Sigmoid colon (tissue), 7 donors: ENCODE measurements at places on chromosomes 5 and 9. TPM values are rescaled to one million over a fixed set of nuclear protein-coding genes. Genes with fewer than 3 reads are reported as not detected.

- no peaks in the 10 kb centered on the region for H3K27me3 ChIP-seq
- no peak overlapping the region for H3K4me3 ChIP-seq
- H3K27ac ChIP-seq: no peak overlapping the region
- no peak for DNase-seq
- no peaks in the 10 kb centered on the region for H3K4me1 ChIP-seq
- no peaks in the 10 kb centered on the region for H3K36me3 ChIP-seq
Measured at GRCh38 chr5:149647334-149647733, 66.0 kb downstream of the ARHGEF37 start.

DNA sequence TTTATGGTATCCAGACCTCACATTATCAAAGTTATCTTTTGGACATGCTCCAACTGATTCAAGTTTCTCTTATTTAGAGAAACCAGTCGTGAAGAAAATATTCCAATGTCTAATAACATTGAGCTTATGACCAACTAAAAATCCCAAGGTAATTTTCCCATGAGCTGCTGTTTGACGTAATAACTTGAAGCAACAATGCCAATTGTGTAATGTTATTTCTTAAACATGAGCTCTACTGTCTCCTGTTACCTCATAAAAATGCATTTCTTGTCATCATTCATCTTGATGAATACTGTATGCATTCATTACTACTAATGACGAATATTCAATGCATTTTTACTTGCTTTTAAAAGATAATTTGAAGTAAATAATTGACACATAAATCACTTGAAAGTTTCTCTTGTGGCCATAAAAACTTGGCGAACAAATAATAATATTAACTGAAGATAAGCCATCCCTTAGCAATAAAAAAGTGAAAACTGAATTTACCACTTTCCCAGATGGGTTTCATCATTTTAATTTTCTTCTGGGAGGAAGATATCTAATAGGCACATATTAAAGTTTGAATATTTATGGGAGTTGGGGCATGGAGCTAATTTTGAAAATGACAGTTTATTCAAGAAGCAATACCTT is 424 bp upstream of the MARCOL start:
- H3K4me3 ChIP-seq: no peak overlapping the region
- H3K36me3 ChIP-seq: no peaks in the 10 kb centered on the region
- no peak for DNase-seq
- H3K27ac ChIP-seq: no peak overlapping the region
- H3K4me1 ChIP-seq: no peaks in the 10 kb centered on the region

- no peak overlapping the region for H3K4me3 ChIP-seq
- no peaks in the 10 kb centered on the region for H3K4me1 ChIP-seq
Measured at GRCh38 chr5:4662756-4663155, 477.4 kb upstream of the ADAMTS16 start.

GRCh38 chr9:109506097-109506712 is 8.1 kb upstream of the PTPN3 start:
- H3K4me1 ChIP-seq: no peaks in the 10 kb centered on the region
- H3K27me3 ChIP-seq: no peaks in the 10 kb centered on the region
- no peak overlapping the region for H3K4me3 ChIP-seq
- no peak overlapping the region for H3K27ac ChIP-seq
- no peaks in the 10 kb centered on the region for H3K36me3 ChIP-seq

GRCh38 chr5:150295172-150295634 is 5.6 kb upstream of the CAMK2A start:
- H3K4me3 ChIP-seq: no peak overlapping the region
- no peak overlapping the region for H3K27ac ChIP-seq
- H3K27me3 ChIP-seq: no peaks in the 10 kb centered on the region
- no peaks in the 10 kb centered on the region for H3K36me3 ChIP-seq

GRCh38 chr9:89792189-89793123 is 187.6 kb downstream of the GADD45G start:
- H3K27me3 ChIP-seq: no peaks in the 10 kb centered on the region
- H3K27ac ChIP-seq: no peak overlapping the region
- peak; percentile 28 for DNase-seq
- no peaks in the 10 kb centered on the region for H3K36me3 ChIP-seq
- no peak overlapping the region for H3K4me3 ChIP-seq

GRCh38 chr9:86947146-86948073 is at the start of gene GAS1:
TSS of gene GAS1 (minus strand) at chr9:86947506. CDS start at chr9:86946779, 727 bp downstream.
- H3K4me1 ChIP-seq: peaks cover 18% of the 10 kb centered on the region
- no peaks in the 10 kb centered on the region for H3K27me3 ChIP-seq
- no peaks in the 10 kb centered on the region for H3K36me3 ChIP-seq
- peak; percentile 97 for DNase-seq

- no peaks in the 10 kb centered on the region for H3K27me3 ChIP-seq
- peaks cover 26% of the 10 kb centered on the region for H3K36me3 ChIP-seq
- no peak for DNase-seq
- H3K4me3 ChIP-seq: no peak overlapping the region
Measured at GRCh38 chr9:134436379-134436762, 110.1 kb downstream of the RXRA start.

- no peaks in the 10 kb centered on the region for H3K36me3 ChIP-seq
- H3K4me1 ChIP-seq: no peaks in the 10 kb centered on the region
- H3K27ac ChIP-seq: no peak overlapping the region
- no peak for DNase-seq
- H3K27me3 ChIP-seq: no peaks in the 10 kb centered on the region
Measured at GRCh38 chr5:95022967-95023695, 261.8 kb downstream of the MCTP1 start.

DNA sequence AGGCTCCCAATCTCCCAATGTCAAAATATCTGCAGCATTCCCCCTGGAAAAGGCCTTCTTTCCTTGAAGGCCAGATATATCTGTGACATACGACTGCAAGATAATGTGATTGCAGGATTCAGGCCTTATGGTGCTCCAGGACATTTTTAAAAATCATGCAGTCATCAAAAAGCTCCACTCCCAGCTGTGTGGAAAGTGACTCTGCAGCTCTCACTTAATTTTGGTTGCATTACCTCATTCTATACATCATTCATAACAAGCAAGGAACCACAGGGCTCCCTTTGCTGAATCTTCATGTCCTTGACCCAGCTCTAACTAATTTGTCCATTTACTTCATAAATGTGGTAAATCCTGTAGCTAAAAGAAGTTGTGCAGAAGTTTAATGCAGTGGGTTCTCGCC is 386.2 kb upstream of the SLC30A5 start:
- H3K27ac ChIP-seq: no peak overlapping the region
- no peaks in the 10 kb centered on the region for H3K36me3 ChIP-seq
- no peaks in the 10 kb centered on the region for H3K27me3 ChIP-seq
- H3K4me3 ChIP-seq: no peak overlapping the region
- H3K4me1 ChIP-seq: no peaks in the 10 kb centered on the region

DNA sequence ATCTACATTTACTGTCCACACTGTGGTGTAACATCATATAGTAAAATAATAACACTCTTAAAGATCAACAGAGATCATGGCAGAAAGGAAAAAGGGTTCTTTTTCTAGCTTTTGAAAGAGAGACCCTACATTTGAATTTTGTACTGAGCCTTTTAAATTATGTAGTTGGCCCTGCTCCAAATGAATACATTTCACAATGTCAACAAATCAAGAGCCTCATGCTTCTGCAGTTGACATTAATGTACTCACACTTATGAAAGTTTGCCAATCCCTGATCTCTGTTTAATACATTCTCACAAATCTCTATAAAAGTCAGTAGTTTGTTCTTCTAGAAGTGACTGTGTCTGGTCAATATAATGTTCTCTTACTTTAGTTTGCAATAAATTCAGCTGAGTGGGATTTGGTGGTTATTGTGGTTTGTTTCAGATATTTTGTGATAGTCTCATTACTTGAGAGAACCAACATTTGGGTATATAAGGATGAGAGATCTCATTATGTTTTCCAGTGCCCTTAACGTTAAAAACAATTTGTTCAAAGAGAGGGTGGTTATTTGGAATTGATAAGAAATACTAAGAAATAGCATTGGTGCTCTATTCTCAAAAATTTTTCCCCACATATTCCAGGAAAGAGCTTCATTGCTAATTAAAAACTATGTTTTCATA is 277.8 kb upstream of the FTMT start:
- H3K4me1 ChIP-seq: no peaks in the 10 kb centered on the region
- no peak overlapping the region for H3K4me3 ChIP-seq
- H3K27ac ChIP-seq: no peak overlapping the region

- DNase-seq: no peak
- no peaks in the 10 kb centered on the region for H3K36me3 ChIP-seq
Measured at GRCh38 chr5:168174376-168174775, 117.1 kb upstream of the WWC1 start.

DNA sequence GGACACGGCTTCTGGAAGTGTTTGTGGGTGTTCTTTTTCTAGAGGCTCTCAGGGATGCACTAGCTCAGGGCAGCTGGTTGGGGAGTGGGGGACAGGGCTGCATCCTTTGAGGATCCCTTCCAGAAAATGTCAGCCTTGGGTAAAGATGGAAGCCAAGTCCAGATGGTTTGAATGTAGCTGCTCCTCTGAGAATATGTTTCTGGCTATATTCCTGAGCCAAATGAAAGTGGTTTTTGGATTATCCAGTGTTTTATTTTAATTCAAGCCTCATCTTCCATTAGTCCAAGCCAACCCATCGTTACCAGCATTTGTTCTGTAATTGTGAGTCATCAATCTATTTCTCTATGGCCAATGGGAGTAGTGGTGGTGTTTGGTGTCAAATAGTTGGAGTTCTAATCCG is 70.4 kb downstream of the SPRY4 start:
- H3K36me3 ChIP-seq: no peaks in the 10 kb centered on the region
- DNase-seq: no peak
- H3K27ac ChIP-seq: no peak overlapping the region
- no peak overlapping the region for H3K4me3 ChIP-seq

DNA sequence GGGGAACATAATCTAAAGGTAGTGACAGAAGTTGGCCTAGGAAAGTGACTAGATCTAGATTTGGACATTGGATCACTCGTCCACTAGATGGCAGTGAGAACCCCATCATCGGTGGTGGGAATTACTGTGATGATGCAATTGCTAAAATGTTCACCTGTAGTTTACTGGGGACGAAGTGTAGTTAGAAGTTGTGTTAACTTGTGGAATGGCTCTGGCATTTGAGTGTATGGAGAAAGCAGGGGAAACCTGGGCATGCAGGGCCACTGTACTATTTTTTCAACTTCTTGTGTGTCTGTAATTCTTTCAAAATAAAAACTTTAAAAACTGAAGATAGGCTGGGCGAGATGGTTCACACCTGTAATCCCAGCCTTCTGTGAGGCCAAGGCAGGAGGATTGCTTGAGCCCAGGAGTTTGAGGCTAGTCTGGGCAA is 75.5 kb downstream of the PHAX start:
- no peaks in the 10 kb centered on the region for H3K27me3 ChIP-seq

DNA sequence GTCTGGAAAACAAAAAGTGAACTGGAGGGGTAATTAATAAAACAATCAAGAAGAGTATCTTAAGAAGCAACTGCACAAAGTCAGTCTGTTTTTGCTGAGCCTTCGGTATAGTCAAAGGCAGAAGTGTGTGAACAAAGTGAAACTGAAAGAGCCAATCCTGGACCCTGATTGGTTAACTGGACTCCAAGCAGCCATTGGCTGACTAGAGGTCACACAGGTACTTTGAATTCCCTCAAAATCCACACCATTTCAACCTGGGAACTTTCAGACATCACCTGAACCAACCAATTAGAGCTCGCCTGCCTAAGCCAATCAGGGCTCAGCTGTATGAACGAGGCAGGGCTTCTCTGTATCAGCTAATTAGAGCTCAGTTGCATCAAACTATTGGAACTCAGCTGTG is 286.7 kb downstream of the TLE4 start:
- no peaks in the 10 kb centered on the region for H3K4me1 ChIP-seq
- no peak for DNase-seq
- H3K27me3 ChIP-seq: no peaks in the 10 kb centered on the region
- H3K36me3 ChIP-seq: no peaks in the 10 kb centered on the region
- H3K27ac ChIP-seq: no peak overlapping the region

DNA sequence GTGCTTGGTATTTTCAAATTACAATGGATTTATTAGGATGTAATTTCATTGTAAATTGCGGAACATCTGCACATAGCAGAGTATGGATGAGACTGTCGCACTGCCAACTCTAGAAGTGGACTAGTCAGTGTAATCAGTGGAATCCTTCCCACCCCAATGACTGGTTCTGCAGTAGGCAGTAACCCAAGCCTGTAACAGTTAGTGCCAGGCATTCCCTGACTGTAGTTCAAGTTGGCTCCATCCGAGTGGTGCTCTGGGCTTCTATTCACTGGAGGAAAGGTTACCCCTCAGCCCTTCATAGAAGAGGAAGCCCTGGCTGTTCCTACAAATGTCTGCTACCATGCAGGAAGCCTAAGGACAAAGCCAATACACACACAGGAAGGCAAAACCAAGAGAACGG is 23.2 kb downstream of the AK3 start:
- peaks cover 44% of the 10 kb centered on the region for H3K36me3 ChIP-seq
- no peak for DNase-seq
- H3K27ac ChIP-seq: no peak overlapping the region
- no peaks in the 10 kb centered on the region for H3K4me1 ChIP-seq

DNA sequence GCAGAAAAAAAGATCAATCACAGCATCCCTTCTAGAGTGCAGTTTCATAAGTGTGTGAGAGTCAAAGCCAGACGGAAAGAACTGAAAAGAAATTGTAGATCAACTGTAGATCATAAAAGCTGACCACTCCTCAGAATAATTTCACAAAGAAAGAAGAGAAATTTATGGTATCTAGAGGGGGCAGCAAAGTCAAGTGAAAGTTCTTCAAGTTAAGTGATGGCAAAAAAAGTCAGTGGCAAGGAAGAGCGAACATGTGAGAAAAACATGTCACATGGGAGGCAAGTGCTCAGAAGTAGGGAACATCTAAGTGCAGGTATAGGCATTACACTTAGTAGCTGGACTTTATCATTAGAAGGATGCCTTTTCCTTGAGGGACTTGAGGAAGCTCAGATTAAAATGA is 245.1 kb upstream of the ISL1 start:
- no peak overlapping the region for H3K27ac ChIP-seq
- H3K36me3 ChIP-seq: no peaks in the 10 kb centered on the region
- DNase-seq: no peak
- H3K4me3 ChIP-seq: no peak overlapping the region
- no peaks in the 10 kb centered on the region for H3K27me3 ChIP-seq

GRCh38 chr5:104095527-104095926 is 532.9 kb upstream of the NUDT12 start:
- H3K27me3 ChIP-seq: no peaks in the 10 kb centered on the region
- no peak overlapping the region for H3K27ac ChIP-seq
- no peaks in the 10 kb centered on the region for H3K36me3 ChIP-seq
- no peak overlapping the region for H3K4me3 ChIP-seq

GLDC gene
- not detected for total RNA-seq

TMEM167A gene
- total RNA-seq: 22.4 TPM

SLC6A19 gene
- not detected for total RNA-seq

RPS14 gene
- total RNA-seq: 5,290 TPM

KCNV2 gene
- not detected for total RNA-seq

NSG2 gene
- 8.1 TPM for total RNA-seq

CTXN3 gene
- total RNA-seq: not detected

IL5 gene
- not detected for total RNA-seq

TMEM174 gene
- total RNA-seq: not detected

AK6 gene
- total RNA-seq: 32.9 TPM

ALDH1A1 gene
- total RNA-seq: 353 TPM

KIAA1958 gene
- 5.1 TPM for total RNA-seq
